ENCODE measurements at places on chromosomes 7 and 10.

GRCh38 chr10:562142-562541 lies 127.3 kb downstream of the DIP2C start:
- no peak for DNase-seq

- no peak for DNase-seq
These were observed 121.3 kb upstream of the BTBD16 start for GRCh38 chr10:122149561-122150505.

GRCh38 chr10:96619796-96620773 lies 33.3 kb upstream of the TM9SF3 start:
- DNase-seq: no peak

- DNase-seq: no peak
These were observed 5.5 kb upstream of the CDHR1 start for GRCh38 chr10:84188815-84189214.

DNA sequence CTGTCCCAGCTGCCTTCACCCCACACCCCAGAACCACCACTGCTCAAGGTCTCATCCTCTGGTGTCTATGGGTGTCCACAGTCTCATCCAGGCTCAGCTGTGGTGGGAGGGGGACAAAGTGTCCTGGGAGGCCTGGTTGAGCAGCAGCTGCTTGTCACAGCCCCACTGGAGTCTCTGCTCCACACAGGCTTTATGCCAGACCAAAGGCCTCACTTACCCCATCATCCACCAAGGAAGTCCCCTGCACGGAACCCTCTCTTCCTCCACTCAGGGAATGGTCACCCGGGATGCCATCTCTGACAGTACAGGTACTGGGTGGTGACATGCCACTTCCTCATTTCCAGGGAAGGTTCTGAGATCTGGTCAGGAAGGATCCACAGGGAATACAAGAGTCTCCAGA lies 925.4 kb upstream of the ZNF722 start:
- DNase-seq: no peak

DNA sequence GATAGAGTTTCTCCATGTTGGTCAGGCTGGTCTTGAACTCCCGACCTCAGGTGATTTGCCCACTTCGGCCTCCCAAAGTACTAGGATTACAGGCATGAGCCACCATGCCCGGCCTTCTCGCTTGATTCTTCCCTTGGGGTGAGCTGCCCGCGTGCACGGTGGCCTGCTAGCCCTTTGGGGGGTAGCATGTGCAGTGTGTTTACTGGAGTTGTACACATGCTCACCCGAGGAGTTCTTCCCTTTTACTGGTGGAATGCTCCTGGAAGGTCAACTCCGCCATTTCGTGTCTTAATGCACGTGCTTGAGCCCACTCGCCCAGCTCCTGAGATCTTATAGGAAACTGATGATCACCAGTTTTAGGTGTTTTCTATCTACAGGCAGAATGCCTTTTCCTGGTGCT lies 17.0 kb upstream of the ADAMTS14 start:
- DNase-seq: no peak

DNA sequence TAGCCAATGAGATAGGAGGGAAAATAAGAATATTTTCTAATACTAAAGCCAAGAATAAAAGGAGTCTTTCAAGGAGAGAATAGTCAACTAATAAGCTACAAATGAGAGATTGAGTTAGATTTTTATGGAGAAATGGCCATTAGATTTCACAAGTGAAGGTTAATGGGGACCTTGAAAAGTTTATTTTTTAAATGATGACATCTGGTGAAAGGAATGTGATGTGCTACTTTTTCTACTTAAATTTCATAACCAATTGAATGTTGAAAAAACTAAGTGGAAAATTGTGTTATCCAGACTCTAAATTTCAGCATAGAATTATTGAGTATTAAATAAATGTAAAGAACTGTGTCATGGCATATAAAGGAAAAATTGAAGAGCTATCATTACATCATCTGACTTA lies 125.7 kb downstream of the TSPAN12 start:
- DNase-seq: no peak

All from stimulated activated CD4-positive, alpha-beta T cell treated with anti-CD3 and anti-CD28 coated beads, Interleukin-1b, Interleukin-23, amount 100 ng/mL, for 1 hour (primary cell).